ENCODE measurements at places on chromosomes 2 and 18.
A peak's percentile ranks its signal among the peaks of the same experiment; 100 is the strongest.

GRCh38 chr2:230162981-230163380 is 56.8 kb downstream of the SP110 start:
- DNase-seq = no peak

DNA sequence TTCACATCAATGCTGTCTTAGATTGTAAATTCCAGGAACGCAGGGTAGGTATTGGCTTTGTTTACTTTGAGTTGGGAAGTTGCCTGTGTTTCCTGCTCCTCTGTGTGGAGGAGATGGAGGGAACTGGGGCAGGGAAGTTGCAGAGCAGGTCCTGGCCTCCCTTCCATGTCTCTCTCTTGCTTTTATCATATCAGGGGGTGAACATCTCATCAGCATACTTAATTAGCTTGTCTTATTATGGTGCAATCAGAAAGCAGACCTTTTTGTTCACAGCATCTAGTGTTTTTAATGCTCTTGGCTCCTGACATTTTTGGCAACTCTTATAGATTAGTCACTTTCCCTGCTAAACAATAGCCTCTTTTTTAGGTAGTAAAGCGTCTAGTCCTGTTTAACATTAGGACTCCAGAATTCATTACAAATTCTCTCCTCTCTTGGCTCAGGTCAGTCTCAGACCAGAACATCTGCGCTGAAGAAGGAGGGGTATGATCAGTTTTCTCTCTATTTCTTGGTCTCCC is 11.5 kb upstream of the DIPK1C start:
- DNase-seq = no peak

- no peak for DNase-seq
Measured at GRCh38 chr2:232309592-232309991, 69.0 kb upstream of the ALPP start.

- no peak for DNase-seq
Measured at GRCh38 chr2:111620281-111620680, 263.7 kb downstream of the ANAPC1 start.

GRCh38 chr2:168427451-168427850 is 28.6 kb upstream of the CERS6 start:
- no peak for DNase-seq

DNA sequence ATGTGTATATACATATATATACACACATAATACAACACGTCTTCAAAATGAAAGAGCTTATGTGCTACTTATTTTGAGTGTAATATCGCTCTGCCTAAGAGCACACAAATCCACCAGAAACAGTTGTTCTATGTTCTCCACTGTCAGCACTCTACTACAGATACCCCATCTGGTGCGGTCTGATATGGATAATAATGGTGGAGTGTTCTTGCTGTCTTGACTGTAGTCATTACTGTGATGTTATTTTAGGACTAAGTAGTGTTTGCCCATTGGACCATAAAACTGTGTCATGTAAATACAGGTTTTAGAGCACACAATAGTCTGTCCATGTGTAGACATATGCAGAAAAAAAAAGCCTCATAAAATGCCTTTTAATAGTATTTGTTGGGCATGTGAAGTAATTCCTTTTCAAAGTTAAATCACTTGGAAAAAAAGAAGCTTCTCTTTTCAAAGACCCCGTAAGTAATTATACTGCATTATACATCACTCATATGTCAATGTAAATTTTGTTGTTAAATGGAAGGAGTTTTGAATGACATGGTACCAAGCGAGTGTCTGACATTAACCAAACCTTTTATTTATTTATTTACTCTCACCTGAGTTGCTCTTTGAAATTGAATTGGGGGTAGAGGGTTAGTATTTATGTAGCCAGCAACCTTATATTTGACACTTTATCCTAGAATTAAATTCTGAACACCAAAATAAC is 1249.2 kb upstream of the ZEB2 start:
- DNase-seq = no peak

- DNase-seq = no peak
Measured at GRCh38 chr2:9627310-9627709, 3.5 kb downstream of the YWHAQ start.

- no peak for DNase-seq
Measured at GRCh38 chr2:175536059-175536458, 354.5 kb upstream of the ATP5MC3 start.

DNA sequence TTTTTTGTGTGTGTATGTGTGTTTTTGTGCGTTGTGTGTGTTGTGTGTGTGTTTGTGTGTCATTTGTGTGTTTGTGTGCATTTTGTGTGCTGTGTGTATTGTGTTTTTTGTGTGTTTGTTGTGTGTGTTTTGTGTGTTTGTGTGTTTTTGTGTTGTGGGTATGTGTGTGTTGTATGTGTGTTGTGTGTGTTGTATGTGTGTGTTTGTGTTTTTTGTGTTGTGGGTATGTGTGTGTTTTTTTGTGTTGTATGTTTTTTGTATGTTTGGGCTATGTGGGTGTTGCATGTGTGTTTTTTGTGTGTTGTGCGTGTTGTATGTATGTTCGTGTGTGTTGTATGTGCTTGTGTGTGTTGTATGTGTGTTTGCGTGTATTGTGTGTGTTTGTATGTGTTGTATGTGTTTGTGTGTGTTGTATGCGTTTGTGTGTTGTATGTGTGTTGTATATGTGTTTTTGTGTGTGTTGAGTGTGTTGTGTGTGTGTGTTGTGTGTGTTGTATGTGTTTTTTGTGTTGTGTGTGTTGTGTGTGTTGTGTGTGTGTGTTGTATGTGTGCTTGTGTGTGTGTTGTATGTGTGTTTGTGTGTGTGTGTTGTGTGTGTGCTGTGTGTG is 275.3 kb downstream of the HRH4 start:
- no peak for DNase-seq

DNA sequence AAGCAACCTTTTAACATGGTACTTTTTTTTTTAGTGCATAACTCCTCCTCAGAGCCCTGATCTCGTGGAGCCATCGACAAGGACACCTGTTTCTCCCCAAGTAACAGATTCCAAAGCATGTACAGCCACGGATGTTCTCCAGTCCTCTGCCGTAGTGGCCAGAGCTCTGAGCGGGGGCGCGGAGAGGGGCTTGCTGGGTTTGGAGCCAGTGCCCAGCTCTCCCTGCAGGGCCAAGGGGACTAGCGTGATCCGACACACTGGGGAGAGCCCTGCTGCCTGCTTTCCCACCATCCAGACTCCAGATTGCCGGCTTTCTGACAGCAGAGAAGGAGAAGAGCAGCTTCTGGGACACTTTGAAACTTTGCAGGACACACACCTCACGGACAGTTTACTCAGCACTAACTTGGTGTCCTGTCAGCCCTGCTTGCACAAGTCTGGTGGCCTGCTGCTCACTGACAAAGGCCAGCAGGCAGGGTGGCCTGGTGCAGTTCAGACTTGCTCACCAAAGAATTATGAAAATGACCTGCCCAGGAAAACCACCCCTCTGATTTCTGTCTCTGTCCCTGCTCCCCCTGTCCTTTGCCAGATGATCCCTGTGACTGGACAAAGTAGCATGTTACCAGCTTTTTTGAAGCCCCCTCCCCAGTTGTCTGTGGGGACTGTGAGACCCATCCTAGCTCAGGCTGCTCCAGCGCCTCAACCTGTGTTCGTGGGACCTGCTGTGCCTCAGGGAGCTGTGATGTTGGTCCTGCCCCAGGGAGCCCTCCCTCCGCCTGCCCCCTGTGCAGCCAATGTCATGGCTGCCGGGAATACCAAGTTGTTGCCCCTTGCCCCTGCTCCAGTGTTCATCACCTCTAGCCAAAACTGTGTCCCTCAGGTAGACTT is 4.5 kb downstream of the KLF11 start:
- no peak for DNase-seq

DNA sequence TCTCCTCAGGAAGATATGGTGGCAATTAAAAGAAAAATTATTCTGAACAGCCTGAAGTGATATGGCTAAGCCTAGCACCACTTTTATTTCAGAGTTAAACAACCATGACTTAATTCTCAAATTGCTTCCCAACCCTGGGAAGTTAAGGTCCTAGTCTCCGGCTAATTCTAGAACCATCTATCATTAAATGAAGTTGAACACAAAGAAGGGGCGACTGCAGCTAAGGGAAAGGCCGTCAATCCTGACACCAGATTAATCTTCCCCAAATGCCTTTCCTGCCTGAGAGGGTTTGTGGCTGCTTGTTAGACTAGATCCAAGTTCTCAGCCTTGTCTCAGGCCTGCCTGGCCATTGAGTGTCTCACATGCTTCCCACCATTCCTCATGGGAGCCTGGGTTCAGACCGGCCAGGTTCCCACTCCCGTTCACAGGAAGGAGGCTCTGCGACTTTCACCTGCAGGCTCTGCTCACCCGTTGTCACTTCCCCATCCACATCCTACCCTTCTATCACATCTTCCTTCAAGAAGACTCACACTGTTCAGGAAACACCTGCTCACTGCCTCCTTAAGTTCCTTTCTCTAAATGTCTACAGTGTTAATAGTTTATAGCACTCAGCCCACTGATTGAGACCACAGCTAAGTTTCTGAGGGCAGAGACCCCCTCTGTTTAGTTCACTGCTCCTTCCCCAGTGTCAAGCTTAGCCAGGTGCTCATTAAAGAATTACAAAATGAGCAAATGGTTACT is 282.9 kb upstream of the REV1 start:
- no peak for DNase-seq

- DNase-seq = no peak
Measured at GRCh38 chr2:84924173-84925106, 19.0 kb downstream of the TMSB10 start.

DNA sequence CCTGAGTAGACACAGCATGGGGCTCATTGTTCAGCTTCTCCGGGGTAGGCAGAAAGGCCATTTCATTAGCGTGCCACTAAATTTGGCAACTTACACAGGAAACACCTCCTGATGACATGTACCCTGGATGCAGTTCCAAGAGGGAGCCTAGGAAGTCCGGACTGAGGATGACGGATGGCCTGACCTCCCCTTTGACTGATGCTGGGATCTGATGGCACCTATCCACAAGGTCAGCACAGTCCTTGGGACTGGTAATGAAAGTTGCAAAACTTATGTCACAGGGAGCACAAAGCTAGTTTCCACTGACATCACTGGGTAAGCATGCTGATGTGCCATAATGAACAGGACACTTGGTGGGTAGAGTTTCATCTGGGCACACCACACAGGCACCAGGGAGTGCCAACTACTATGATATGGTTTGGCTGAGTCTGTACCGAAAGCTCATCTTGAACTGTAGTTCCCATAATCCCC is 126.7 kb upstream of the ARL4C start:
- DNase-seq = no peak

GRCh38 chr18:77495079-77495478 is 245.4 kb downstream of the GALR1 start:
- no peak for DNase-seq

GRCh38 chr2:181253438-181253837 is 203.7 kb upstream of the ITGA4 start:
- no peak for DNase-seq

- no peak for DNase-seq
Measured at GRCh38 chr2:208546107-208546506, 139.5 kb downstream of the PTH2R start.

DNA sequence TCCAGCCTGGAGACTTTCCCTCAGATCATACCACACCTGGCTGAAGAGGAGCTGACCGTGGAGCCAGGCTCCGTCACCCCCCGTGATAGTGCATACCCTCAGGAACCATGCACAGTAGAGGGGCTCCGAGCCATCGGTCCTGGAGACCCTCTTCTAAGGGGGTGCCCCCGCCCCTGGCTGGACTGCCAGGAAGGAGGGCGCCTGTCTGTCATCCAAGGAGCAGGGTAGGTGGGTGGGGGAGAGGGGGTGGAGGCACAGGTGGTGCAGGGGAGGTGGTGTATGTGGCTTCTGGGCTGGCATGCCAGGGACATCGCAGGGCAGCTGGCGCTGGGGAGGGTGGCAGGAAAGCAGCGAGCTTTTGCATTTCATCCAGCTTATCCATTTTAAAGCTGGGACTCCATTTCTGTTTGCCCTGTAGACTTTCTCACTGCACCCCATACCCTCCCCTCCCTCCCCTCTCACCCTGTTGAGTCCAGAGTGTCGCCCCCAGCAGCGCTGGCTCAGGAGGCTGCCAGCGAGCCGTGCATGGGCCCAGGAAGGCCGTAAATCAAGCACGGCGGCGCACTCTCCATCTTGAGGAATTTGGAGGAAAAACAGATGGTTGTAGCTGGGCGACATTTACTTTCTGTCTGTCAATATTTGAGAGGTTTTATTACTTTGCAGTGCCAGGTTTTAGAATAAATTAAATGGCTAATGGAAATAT is 56.2 kb upstream of the HS6ST1 start:
- no peak for DNase-seq

DNA sequence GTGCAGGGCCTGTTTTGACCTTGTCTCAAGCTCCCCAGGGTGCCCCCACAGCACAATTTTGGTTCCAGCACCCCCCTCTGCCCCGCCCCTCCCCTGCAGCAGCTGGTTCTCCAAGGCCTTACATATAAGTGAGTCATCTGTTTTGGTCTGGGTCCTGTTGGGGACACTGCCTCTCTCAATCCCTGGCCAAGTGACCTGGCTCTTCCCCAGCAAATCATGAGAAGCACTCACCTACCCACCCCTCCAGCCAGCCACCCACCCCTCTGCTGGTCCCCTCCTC is 90.5 kb downstream of the INHBB start:
- no peak for DNase-seq

- no peak for DNase-seq
Measured at GRCh38 chr18:76622651-76623050, 127.6 kb upstream of the ZNF516 start.

DNA sequence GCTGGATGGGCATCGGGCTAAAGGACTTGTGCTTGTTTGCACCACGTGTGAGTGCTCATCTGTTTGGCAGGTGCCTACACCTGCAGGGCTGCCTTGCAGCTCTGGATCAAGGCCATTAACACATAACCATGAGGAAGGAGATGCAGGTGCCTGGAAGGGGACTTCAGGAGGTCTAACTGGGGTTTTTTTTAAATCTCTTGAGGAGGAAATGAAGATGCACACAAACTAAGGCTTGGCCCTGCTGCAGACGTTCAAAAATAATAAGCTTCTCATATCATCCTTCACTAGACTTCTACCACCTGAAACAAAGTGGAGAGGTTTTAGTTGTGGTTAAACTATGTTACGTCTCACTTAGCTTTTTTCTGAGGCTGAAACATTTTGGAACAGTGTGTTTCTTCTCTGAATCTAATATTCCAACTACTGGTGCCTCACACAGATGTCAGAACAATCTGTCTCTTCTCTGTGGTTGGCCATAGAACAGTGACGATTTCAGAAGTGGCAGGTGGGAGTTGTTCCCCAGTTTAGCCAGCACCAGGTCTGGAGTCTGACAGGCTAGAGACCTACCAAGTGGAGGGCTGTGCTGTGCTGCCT is 36.5 kb downstream of the BCL2L11 start:
- no peak for DNase-seq

GRCh38 chr2:54456612-54457322 is 640 bp downstream of the SPTBN1 start:
- peak; percentile 63 for DNase-seq

DNA sequence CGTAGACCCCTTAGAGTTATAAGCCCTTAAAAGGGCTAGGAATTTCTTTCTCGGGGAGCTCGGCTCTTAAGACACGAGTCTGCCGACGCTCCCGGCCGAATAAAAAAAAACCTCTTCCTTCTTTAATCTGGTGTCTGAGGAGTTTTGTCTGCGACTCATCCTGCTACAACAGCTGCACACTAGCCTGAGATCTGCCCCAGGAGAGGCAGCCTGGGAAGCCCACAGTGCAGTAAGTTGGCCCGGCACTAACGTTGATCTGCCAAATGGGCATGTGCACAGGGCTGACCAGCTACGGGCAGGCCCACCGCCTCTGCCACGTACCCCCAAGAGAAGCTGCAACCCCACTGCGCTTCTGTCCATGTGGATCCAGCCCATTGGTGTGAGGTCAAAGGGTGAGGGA is 8.4 kb upstream of the LIMS2 start:
- no peak for DNase-seq

All from Right ventricle myocardium superior (tissue), 1 donor.